GM03348 (cell line): ENCODE measurements at places on chromosomes 6 and 20.
A peak's percentile ranks its signal among the peaks of the same experiment; 100 is the strongest.

DNA sequence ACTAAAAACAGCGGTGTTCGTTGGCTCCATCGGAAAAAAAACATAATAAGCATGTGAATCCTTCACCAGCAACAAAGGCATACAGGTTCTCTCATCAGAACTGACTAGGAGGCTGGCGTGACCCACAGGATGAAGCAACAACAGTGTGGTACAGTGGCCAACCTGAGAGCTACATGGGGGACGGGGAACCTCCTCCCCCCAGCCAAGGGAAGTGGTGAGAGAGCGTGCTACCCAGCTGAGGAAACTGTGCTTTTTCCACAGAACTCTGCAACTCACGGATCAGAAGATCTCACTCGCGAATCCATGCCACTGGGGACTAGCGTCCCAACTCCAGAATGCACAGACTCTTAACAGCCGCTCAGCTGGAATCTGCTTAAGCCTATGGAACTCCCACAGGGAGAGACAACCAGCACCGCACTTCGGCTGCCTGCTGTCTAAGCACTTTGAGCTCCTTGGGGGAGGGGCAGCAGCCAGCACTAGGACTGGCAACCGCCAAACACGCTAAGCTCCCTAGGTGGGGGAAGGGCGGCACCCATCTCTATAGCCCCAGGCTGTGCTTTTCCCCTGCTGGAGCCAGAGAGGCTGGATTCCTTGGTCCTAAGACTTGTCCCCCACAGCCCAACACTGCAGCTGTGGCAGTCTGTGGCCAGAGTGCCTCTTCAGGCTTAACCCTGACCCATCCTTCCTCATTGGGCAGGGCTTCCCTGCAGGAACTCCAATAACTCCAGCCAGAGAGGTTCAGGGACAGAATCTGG, 538.3 kb upstream of the BTBD3 start:
- DNase-seq: no peak

DNA sequence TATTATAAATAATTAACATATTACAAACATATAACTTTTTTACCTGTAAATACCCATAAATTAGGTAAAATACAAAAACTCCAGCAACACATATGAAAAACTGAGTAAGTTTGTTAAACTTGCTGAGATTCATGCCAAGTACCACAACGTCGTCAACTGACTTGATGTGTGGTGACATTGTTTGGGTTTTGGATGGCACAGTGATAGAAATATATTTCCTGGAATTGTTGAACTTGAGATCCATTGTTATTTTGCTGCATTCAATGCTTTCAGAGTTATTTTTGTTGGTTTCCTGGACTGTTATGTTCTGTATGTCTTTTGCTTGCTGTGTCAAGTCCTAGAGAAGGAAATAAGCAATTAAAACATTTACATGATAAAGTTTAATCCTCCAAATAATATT, 5.5 kb downstream of the SLC35B3 start:
- DNase-seq: no peak

GRCh38 chr20:60792941-60793340, 459.1 kb upstream of the CDH4 start:
- DNase-seq: no peak

GRCh38 chr6:49849213-49849907, 17.0 kb downstream of the CRISP1 start:
- peak; percentile 51 for DNase-seq

DNA sequence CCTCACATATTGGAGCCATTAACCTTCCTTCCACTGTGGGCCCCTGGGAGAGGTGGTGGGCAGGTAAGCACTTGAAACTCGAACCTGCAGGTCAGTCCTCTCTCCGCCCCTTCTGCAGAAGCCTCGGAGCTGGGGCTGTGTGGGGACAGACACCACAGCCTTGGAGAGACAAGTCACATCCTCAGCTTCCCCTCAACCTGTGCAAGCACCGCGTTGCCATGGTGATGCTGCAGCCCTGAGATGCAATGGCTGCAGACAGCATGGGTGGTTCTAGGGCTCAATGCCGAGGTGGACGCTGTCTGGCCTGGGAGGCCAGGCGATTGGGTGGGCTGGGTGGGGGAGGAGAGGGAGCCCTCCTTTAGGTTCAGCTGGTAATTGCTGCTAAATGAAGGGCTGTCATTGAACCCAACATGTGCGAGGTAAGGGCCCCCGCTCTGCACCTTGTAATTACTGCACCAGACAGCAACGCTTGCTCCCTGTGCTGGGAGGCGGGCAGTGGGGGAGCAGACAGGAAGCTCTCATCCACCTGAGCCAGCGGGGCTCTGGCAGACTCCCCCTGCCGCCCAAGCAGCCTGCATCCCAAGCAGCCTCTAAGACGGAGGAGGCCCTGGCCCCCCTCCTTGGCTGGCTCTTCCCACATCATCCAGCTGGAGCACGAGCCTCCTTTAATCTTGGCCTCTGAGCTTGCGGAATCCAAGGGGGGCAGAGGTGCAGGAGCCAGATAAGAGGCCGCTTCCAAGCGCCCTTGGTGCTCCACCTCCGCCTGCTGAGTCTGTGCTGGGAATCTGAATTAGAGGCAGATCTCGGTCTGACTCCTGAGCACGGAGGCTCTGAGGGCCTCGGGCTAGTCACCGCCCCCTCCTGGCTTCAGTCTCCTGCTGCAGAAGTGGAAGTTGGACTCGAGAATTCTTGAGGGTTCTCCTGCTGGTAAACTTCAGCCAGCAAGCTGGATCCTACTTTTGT, 39.8 kb upstream of the CDH22 start:
- DNase-seq: peak; percentile 48

GRCh38 chr6:157406661-157407060, 25.7 kb downstream of the ZDHHC14 start:
- DNase-seq: no peak

DNA sequence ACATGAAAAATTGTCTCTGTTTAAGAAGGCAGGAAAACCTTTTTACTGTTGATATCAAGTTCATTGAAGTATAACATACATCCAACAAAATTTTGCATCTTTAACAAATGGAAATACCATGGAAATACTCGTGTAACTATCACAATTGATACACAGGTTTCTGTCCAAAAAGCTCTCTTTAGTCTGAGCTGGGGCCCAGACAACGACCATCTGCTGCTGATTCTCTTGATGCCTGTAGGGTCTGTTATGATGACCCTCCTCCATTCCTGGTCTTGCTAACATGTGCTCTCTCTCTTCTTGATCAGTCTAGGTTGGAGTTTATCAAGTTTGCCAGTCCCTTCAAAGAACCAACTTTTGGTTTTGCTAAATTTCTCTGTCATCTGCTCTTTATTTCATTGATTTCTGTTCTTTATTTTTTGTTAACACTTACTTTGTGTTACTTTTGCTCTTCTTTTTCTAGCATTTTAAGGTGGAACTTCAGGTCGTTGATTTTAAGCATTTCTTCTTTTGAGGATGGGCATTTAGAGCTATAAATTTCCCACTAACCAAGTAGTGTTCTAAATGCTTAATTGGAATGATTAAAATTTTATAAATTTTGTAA, 116.8 kb downstream of the PSMB1 start:
- DNase-seq: no peak

DNA sequence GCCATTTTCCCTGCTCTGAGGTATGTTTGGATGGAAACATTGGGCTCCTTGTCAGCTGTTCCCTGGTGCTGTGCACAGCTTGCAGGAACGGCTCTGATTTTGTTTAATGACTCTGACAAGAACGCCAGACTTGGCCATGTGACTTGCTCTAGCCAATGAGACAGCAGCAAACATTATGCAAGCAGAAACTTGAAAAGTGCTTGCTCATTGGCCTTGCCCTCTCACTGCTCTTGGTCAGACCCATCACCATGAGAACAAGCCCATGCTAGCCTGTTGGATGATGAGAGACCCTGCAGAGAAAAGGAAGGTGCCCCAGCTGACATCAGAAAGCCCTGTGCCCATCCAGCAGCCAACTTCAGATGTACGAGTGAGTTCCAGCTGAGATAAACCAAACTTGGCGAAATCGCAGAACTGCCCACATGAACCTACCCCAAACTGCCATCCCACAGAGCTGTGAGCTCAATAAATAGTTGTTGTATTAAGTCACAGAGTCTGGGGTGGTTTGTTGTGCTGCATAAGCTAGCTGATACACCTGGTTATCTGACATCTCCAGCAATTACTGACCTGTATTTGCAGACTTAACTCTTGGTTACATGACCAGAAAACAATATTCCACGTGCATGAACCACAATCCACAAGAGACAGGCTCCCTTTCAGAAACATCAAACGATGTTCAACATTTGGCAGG, 96.9 kb downstream of the JPH2 start:
- DNase-seq: peak; percentile 59

- DNase-seq: no peak
Observed at GRCh38 chr6:89270951-89271721, 44.0 kb downstream of the GABRR2 start.

GRCh38 chr20:23446505-23446904, 6.2 kb downstream of the CST11 start:
- DNase-seq: peak; percentile 31

- no peak for DNase-seq
Observed at GRCh38 chr20:18922898-18923297, 109.3 kb downstream of the SCP2D1 start.

DNA sequence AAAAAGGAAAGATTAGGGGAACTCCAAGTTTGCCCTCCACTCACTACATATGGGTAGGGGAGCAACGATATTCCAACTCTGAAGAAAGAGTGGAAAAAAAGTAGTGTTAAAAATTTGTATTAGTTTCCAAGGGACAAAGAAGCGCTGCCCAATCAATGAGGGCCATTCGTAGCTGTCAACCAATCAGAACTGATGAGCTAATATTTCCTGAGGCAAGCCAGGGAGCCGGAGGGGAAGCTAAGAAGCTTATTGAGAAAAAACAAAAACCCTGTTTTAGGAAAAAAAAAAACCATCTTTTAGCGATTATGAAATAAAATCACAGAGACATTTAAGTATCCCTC, 59.5 kb downstream of the TRIM38 start:
- peak; percentile 82 for DNase-seq

DNA sequence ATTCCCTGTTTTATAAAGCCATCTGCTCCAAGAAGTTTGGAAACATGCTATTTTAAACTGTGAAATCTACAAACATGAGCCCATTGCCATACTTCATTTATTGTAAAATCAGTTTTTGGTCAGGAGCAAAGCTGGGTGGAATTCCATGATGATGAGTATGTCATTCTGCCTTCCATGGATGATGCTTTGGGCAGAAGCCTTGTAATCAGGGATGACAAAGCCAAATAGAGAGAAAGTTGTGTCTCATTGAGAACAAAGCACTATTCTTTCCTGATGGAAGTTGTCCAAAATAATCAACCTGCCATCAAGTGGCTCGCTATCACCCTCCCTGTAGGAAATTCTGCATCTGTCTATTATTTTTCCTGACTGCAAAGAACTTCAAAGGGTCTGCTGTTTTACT, 313.0 kb upstream of the DEFB112 start:
- no peak for DNase-seq

GRCh38 chr20:20755231-20755630, 42.8 kb upstream of the RALGAPA2 start:
- no peak for DNase-seq

DNA sequence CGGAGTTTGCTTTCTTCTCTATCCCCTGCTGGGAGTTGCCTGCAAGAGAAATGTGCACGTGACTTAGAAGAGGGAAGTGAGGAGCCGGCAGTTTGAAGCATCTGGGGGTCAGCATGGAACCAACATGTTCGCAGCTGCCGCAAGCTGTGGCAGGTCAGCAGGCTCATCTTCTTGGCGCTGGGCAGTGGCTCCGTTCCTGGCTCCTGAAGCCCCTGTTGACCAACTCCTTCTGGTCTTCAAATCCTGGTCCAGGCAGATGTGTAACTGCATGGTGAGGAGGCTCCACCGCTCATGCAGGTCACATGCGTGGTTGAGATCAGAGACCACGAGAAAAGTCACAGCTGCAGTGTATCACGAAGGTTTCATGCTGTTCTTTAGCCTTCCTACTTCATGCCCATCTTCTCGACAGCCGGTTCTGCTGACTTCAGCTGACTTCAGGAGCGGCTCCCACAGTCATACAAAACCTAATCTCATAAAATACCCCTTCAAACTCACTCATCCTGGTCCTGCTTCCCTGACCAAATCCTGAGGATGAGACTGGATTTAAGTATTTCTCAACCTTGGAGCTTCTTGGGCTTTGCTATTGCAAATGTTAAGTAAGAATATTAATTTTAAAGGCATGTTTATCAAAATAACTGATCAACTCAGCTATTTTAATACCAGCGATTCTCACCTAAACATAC, 44.9 kb upstream of the BCAS1 start:
- peak; percentile 20 for DNase-seq

GRCh38 chr6:159557031-159557430, 136.0 kb downstream of the SOD2 start:
- no peak for DNase-seq

GRCh38 chr20:57283860-57284259, 17.4 kb upstream of the BMP7 start:
- no peak for DNase-seq

GRCh38 chr6:42141603-42142117, 760 bp downstream of the C6orf132 start:
- peak; percentile 45 for DNase-seq

DNA sequence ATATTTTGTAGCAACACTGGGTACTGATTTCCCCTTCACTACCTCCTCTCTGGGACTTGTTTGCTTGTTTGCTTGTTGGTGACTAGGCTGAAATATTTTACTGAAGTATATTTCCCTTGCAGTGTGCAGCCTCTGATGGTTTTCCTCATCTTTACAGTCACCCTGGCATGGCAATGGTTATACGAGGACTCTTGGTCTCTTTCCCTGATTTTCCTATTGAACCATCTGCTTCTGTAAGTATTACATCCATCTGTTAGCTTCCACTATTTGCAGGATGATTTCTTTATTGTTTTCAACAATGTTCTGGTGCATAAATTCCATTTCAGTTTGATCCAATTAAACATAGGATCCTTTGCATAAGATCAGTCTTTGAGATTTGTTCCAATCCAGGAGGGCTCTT, 465.1 kb downstream of the MEI4 start:
- DNase-seq: no peak

- DNase-seq: peak; percentile 50
Observed at GRCh38 chr6:36223706-36224105, 27.2 kb downstream of the BRPF3 start.

- DNase-seq: peak; percentile 86
Observed at GRCh38 chr6:1611322-1611571, 1.5 kb downstream of the FOXC1 start.

DNA sequence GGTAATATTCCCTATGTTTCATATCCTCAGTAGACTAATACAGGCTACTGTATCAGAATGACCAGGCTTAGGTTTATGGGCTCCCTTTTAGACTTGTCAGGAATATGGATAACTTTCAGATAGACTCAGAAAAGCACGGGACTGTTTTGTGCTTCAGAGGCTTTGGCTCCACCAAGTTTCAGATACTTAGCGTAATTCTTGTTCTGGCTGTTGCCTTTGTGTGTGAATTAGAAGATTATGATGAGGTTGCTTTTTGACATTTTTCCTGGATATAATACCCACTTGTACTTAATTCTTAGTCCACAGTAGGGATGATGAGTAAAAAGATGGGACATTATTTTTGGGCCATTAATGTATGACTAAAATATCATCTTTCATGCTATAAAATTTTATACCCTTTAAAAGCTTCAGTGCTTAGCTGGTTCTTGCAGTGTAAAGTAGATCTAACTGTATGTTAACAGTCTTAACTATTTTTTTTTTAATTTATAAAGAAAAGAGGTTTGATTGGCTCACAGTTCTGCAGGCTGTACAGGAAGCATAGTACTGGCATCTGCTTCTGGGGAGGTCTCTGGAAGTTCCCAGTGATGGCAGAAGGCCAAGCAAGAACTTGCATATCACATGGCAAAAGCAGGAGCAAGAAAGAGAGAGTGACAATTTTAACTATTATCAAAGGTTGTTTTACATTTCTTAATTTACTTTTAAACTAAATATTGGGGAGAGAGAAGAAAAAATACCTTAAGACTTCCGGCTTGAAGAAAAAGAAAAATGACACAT, 120.7 kb downstream of the ZFAND3 start:
- no peak for DNase-seq
